ENCODE measurements at places on chromosomes 7 and 10.

- peak; percentile 60 for DNase-seq
Measured at GRCh38 chr10:112434988-112435619, 11.6 kb downstream of the ZDHHC6 start.

GRCh38 chr7:123748171-123748733, 551 bp downstream of the WASL start:
- peak; percentile 72 for DNase-seq

DNA sequence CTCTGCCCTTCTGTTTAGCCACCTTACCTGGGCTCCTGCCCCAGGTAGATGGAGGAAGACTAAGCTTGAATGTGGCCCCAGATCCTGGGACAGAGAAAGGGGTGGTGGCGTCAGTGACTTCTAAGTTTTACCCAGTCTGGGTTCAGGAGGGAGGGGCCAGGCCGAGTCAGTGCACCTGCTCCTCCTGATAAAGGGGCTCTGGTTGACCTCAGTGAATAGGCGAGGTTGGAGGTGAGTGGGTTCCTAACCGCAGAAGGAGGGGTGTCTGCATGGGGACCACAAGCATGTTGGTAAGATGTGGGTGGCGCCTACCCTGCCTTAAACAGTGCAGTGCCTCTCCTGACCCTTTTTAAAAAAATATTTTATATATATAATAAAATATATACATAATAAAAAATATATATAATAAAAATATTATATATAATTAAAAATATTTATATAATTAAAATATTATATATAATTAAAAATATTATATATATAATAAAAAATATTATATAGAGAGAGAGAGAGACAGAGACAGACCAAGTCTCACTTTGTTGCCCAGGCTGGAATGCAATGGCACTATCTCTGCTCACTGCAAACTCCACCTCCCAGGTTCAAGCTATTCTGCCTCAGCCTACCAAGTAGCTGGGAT, 97.3 kb upstream of the GTF2I start:
- no peak for DNase-seq

- DNase-seq = no peak
Measured at GRCh38 chr10:132929953-132930548, 12.3 kb downstream of the CFAP46 start.

- no peak for DNase-seq
Measured at GRCh38 chr7:51000956-51001355, 218.3 kb upstream of the GRB10 start.

DNA sequence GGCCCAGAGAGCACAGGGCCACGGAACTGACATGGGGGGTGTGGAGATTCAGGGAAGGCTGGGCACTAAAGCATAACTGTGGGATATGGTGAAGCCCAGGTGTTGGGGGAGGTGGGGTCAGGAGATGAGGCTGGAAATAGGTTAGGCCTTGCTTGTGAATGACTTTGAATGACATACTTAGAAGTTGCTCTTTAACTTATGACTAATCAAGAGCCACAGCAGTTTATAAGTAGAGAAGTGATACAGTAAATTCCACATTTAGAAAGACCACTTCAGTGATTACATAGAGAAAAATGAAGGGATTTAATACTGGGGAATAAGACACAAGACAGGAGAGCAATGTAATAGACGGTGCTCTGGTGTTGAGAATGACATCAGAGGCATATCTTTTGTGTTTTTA, 120.8 kb upstream of the SEC61G start:
- no peak for DNase-seq

DNA sequence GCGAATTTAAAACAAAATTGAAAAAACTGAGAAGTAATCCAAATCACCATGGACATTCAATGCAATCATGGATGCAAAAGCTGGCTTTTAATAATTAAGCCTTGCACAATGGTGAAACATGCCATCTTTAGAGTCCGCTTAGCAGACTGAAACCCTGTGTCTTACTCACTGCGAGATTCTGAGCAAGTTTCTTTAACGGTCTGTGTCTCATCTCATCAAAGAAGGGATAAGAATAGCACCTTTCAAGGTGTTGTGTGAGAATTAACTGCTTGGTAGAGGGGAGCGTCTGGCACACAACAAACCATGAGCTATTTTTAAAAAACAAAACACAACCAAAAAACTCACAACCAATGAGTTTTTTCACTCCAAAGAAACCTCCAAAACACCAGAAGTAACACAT, 21.4 kb downstream of the ACBD7 start:
- no peak for DNase-seq

GRCh38 chr10:61108915-61109314, 164.9 kb upstream of the RHOBTB1 start:
- no peak for DNase-seq

- peak; percentile 97 for DNase-seq
Measured at GRCh38 chr7:73715648-73716317, 3.7 kb downstream of the STX1A start.

DNA sequence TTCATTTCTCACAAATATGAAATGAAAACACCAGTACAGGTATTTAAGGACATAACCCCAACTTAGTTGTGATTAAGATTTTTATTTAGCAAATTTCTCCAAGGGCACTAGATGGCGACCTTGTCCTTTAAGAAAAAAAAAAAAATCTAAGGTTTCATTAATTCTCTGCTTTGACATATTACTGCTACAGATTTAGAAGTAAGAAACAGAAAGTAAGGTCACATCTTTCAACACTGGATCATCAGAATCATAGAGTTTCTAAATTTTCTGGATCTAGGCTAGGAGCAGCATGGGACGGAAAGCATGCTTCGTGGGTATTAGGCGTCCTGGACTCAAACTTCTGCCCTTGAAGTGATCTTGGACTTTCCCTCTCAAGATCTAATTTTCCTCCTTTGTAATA, 85.5 kb upstream of the PRKG1 start:
- peak; percentile 70 for DNase-seq

GRCh38 chr7:153638821-153639435, 413.3 kb upstream of the DPP6 start:
- no peak for DNase-seq

DNA sequence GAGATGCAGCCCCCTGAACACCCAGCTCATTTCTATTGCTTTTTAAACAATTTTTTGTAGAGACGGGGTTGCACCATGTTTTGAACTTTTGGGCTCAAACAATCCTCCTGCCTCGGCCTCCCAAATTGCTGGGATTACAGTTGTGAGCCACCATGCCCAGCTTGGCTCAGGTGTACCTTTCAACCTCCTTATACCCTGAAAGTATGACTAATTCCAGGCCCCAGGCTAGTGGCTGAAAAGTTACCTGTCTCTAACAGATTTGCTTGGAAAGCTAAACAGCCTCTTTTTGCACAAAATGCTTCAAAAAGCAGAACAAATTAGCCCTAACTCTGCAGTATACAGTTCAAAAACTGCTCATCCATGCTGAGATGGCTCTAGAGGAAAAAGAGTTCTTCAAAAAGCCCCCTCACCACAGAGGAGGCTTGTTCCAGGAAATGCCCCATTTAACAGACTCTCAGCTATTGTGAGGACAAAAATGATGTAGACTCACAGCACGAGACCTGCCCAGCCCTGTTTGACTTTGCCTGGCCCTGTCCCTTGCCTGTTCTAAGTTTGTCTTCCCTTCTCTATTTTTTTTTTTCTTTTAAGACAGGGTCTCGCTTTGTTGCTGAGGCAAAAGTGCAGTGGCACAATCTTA, 13.4 kb upstream of the AP1S1 start:
- no peak for DNase-seq

GRCh38 chr7:132446260-132446659, 130.0 kb downstream of the PLXNA4 start:
- DNase-seq = no peak

DNA sequence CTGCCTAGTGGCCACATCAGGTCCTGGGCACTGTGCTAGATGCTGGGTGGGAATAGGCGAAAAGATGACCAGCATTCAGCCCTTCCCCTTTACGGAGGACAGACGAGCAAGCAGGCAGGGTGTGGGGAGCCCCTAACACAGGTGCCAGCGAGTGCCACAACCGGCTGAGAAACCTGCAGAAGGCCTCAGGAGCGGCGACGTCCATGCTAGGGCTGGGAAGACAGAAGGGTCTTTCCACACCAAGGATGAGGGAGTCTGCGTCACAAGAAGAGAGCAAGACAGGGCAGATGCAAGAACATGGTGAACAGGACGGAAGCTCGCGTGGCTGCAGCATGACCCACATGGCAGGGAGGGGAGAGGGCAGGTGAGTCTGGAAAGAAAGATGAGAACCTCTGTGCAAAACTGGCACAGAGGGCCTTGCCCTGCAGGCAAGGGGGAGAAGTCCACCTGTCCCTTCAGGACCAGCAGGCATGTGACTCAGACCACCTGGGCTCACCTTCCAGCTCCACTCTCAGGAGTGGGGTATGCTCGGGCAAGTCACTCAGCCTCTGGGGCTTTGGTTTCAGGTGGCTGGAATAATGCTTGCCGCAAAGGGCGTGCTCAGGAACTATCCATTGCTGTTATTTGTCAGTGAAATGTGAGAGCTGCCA, 36.6 kb downstream of the KCNH2 start:
- DNase-seq = no peak

DNA sequence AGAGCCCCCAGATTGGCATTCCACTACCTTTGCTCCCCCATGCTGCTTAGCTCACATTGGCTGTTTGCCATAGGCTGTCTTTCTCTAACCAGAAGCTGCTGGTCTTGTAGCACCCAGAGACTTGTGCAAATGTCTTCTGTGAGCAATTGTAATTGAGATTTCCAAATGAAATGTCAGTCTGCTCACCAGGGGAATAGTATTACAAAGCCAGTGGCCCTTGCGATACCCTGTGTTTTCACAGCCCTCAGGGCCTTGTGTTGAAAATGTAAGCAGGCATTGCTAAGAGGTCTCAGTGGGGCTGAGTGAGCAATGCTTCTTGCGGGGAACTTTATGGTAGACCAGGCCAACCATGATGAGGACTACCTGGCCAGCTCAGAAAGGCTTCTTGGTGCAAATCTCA, 746.5 kb downstream of the LRMDA start:
- DNase-seq = peak; percentile 81

DNA sequence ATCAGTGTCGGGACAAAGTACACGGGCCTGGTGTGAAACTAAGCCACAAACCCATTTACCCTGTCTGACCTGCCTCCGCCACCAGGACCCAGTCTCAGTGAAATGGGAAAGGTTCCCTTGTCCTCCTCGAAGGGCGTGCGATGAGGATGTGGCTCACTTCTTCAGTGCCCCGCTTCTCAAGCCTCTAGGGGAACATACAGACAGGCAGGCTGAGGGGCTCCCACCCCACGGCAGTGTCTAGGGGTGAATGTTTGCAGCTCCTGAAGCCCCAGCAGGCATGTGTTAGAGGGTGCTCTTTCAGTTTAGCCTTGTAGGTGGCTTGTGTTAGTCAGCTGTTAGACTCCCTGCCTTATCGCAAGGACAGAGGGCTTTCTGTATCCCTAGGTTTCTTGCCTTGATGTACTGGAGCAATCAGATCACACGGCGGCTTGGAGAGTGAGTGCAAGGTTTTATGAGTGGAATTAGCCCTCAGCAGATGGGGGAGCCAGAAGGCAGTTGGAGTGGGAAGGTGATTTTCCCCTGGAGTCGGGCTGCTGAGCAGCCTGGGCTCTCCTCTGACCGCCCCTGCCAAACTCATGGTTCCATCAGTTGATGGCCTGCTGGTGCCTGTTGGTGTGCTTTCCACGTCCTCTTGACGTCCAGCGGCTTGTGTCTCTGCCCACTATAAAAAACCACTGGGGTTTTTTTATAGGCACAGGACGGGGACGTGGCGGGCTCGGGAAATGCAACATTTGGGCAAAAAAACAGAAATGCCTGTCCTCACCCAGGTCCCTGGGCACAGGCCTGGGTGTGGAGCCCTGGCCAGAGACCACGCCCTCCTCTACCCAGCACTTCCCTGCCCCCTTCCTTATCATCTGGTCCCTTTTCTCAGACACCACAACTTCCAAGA, 759 bp downstream of the NUDT1 start:
- DNase-seq = peak; percentile 28

- no peak for DNase-seq
Measured at GRCh38 chr7:24271938-24272337, 12.1 kb upstream of the NPY start.

GRCh38 chr10:105793071-105793470, 1152.0 kb downstream of the SORCS3 start:
- no peak for DNase-seq

GRCh38 chr7:22563621-22564241, 63.7 kb upstream of the STEAP1B start:
- DNase-seq = no peak

- DNase-seq = peak; percentile 28
Measured at GRCh38 chr7:137734221-137734620, 112.6 kb downstream of the DGKI start.

GRCh38 chr7:106417273-106417902, 132.6 kb upstream of the NAMPT start:
- no peak for DNase-seq

- DNase-seq = no peak
Measured at GRCh38 chr10:44949915-44950314, 9.7 kb upstream of the RASSF4 start.

DNA sequence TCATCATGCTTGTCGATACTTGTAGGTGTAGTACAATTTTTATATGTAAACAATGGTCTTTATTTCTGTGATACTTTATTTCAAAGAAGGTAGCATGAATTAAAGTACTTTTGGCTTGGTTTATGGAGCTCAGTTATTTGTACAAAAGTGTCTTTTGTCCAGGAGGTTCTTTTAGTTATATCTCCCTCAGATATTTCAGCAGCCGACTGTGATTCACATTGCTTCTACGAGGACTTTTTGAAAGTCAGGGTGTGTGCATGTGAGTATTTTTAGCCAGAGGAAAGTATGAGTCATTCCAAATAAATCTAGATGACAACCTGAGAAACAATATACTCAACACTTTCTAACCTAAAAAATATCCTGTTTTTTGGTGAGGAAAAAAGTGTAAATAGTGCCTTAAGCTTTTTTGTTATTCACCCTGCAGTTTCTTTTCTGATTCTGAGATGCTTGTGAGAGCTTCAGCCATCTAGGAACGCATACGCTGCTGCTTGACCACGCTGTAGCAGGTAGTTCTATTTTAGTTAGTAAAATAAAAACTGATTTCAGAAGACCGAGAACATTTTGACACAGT, 595 bp upstream of the SUN1 start:
- DNase-seq = peak; percentile 91

DNA sequence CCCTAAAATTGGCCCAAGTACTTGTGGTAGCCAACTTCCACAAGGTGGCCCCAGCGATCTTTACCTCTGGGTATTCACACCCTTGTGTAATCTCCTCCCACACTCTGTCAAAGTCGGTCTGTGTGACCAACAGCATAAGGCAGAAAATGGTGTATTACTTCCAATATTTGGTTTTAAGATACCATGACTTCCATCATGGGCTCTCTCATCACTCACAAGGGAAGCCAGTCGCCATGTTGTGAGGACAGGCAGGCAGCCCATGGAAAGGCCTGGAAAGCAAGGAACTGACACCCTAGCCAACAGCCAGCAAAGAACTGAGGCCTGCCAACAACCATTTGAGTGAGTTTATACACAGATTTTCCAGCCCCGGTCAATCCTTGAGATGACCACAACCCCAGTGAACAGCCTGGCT, 91.0 kb upstream of the KMT2E start:
- DNase-seq = peak; percentile 84

DNA sequence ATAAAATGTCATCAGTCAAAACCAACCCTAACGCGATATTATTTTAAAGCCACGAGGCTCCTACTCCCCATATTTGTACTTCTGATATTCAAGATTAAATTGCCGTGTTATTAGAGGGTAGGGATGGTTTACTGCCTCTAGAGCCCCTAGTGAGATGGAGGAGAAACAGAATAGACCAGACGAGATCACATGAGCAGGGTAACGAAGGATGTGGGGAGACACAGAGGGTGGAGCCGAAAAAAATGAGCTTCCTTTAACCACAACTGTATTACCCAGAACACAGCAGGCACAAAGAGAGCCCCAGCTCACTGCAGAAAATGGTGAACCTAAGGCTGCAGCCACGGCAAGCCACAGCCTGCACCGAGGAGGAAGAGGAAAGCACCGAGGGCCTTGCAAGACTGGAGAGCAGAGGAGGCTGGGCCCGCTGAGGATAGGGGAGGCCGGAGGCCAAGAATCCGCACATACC, 14.3 kb downstream of the ZC3HAV1 start:
- DNase-seq = no peak
